ENCODE measurements at places on chromosomes 4 and X.

DNA sequence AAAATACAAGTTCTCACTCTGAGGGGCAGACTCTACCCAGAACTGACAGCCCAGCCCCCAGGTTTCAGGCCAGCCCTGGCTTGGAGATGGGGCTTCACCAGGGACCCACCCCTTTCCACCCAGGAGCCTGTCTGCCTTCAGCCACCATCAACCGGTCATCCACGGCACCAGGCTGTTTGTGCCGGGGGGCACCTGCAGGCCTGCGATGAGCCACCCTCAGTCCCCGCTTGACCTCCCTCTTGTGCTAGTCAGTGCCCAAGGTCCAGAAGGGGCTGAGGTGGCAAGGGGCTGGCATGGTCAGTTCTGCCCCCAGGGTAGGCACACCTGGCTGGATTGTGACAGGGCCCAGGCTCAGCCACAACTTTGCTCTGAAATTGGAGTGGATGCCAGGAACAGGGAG lies 82.1 kb downstream of the ADRA2C start:
- DNase-seq: no peak

- no peak for DNase-seq
Observed at GRCh38 chr4:2252530-2253091, 9.3 kb downstream of the MXD4 start.

DNA sequence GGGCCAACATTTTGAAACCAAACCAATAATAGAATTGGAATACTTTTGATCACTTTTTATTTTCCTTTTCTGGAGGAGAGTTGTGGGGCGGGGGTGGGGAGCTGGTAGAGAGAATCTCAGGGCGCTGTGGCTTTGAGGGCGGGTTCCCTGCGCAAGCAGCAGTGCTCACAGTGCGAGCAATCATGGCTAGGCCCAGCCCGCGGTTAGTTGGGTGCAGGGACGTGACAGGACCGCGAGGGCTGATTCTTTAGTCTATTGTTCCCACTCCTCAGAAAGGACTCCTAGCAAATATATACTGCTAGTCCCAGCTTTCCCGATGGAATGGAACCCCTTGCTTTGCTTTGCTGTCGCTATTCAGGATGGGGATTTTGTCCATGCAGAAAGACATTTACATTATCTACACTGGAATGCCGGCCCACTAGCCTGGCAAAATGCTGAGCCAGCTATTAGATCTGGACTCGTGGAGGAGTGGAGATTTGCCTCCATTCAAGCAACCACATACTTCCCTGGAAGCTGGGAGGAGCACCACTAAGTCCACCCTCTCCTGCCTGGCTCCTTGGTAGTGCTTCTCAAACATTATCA lies 23.9 kb upstream of the APLN start:
- no peak for DNase-seq

DNA sequence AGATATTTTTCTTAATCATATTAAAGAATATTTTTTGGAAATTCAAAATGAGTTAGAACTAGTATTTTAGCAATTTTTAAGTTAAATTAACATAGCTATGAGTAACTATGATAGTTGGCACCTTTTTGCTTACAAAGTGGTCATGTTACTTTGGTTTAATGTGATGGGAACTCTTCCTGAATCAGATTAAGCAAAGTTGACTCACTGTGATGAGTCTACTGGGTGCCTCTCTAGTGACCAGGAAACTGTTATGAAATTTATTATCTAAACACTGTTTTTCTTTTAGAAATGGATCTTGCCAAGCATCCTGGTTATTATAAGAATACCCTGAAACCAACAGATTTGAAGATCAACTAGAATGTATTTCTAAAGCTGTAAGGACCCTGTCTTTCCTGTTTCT lies 985.8 kb downstream of the TRAM1L1 start:
- no peak for DNase-seq

DNA sequence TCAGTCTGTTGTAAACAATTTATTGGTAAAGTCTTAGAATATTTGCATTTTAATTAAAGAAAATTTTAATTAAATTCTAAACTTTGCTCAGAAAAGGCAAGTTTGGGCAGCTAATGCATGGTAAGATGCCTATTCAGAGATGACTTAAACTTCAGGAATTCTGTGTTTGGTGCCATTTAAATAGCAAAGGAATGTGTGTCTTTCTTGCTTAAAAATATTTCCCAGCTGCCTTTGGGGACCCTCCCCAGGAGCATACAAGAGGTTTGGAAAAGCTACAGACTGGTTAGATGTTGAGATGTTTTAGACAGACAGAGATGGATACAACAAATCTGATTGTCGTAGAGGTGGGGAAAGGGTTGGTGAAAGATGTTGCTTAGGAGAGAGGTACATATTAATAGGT lies 36.5 kb downstream of the AFF2 start:
- no peak for DNase-seq

DNA sequence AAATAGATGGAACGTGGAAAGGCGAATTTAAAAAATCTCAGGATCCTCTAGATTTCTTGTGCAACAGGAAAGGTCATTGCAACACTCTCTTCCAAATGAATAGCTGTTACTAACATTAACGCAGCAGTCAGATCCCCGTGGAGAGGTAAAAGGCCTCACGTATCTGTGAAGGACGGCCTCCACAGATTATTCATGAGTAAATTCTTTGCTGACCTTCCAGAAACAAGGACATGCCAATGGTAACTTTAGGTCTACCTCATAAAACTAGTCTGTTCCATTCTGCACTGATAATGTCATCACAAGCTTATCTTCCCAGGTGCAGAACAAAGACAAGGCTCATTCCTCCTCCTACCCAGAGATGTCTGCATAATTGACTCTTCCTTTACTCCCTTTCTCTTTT lies 16.1 kb upstream of the REPS2 start:
- DNase-seq: no peak

DNA sequence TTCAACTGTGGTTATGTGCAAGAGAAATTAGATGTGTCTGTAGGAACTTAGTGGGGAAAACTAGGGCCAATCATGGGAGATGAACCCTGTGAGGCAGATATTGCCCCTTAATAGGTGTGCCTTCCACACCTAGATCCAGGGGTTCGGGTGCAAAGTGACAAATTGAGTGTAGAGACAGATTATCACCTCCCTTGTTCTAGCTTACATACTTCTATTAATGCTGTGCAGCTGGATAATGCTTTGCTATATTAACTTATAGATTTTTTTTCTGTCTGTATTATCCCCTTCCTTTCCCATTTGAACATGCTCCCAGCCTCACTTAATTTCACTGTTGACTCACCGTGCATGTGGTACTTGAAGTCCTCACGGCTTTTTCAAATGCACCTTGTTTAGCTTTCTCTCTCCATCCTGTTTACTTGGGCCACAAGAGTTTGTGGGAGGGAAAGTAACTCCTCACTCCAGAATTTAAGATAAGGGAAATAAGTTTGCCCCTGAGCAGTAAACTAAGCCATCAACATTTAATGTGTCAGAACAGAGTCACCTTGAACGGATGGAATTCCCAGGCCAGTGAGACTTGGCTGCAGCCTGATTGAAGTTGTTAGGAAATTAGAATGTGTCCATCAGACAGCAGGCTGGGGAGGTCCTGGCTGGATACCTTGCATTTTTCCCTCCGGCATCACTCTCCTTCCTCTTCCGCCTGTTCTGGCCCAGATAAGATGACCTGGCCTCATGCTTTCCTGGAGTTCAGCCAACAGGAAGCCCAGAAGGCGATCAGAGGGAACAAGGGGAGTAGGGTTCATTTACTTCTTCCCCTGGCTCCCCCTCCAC lies 478.4 kb downstream of the BCOR start:
- DNase-seq: no peak

- no peak for DNase-seq
Observed at GRCh38 chr4:143381189-143382118, 44.8 kb downstream of the GAB1 start.

- no peak for DNase-seq
Observed at GRCh38 chr4:112994732-112995464, 54.6 kb upstream of the ANK2 start.

- DNase-seq: no peak
Observed at GRCh38 chr4:133910165-133910564, 291.4 kb downstream of the PABPC4L start.

GRCh38 chrX:53678667-53679066 lies 7.9 kb downstream of the HUWE1 start:
- DNase-seq: no peak

GRCh38 chr4:185143601-185143969 lies 519 bp downstream of the SLC25A4 start:
- DNase-seq: no peak

DNA sequence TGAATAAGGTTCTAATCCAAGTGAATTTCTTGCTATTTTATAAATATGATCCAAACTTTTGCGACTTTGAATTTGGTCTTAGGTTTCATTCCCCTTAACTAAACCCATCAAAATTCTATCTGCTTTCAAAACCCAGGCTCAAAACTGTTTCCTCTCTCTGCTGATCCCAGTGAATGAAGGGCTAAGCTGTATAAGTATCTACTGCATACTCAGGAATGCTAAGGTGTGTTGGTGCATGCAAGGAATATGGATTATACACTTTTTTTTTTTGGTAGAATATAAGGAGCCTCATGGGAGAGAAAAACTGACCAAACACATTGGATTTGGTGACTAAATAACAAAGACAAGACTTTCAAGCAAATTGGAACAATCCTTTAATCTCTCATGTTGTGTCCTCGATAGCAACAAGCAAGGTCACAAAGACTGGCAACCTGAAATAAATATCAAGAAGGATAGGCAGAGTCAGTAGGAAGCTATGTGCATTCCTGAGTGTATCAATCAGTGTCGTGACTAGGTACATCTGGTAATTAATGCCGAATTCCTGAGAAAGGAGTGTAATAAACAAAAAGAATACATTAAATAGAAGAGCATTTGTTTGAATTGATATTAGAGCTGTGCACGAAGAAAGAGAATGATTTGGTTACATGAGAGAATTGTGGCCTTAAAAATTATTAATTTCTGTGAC lies 74.3 kb upstream of the KCTD8 start:
- no peak for DNase-seq

GRCh38 chr4:10088135-10089010 lies 28.2 kb downstream of the WDR1 start:
- DNase-seq: no peak

DNA sequence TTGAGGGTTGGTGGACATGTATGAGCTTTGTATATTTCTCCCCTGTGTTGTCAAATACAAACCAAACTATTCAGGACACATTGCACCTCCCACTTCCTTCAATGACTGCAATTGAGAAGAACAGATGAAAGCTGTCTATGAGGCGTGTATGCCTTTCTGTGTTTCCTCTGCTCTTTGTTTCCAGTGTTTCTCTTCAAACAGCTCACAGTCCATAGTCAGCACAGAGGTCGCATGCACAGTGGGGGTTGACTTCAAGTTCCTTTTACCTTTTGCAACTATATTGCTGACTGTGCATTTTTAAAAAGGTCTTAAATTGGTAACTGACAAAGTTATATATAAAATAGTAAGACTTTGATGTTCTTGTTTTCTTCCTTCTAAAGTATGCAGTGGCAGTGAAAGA lies 957.8 kb downstream of the C4orf33 start:
- no peak for DNase-seq

- no peak for DNase-seq
Observed at GRCh38 chr4:72536443-72536842, 32.6 kb downstream of the ADAMTS3 start.

GRCh38 chr4:148740701-148741100 lies 298.5 kb upstream of the NR3C2 start:
- DNase-seq: no peak

DNA sequence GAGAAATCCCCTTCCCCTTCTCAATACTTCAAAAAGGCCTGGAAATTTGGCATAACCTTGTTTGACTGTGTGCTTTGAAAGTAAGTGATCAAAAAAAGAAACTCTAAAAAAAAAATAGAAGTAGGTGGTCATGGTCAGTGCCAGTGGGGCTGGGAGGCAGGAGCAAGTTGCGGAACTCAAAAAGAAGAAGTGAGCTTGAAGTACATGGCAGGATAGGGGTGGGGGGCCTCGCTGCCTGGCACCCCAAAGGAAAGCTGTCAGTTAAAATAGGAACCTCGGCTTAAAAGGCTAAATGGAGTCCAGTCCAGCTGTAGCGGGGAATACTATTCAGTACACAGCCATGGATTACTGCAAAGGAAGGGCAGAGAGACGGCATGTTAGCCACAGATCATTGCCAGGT lies 12.2 kb upstream of the NKRF start:
- no peak for DNase-seq

- DNase-seq: no peak
Observed at GRCh38 chr4:68288393-68288740, 42.9 kb upstream of the TMPRSS11B start.

GRCh38 chr4:52106660-52107059 lies 55.6 kb downstream of the SPATA18 start:
- DNase-seq: no peak

DNA sequence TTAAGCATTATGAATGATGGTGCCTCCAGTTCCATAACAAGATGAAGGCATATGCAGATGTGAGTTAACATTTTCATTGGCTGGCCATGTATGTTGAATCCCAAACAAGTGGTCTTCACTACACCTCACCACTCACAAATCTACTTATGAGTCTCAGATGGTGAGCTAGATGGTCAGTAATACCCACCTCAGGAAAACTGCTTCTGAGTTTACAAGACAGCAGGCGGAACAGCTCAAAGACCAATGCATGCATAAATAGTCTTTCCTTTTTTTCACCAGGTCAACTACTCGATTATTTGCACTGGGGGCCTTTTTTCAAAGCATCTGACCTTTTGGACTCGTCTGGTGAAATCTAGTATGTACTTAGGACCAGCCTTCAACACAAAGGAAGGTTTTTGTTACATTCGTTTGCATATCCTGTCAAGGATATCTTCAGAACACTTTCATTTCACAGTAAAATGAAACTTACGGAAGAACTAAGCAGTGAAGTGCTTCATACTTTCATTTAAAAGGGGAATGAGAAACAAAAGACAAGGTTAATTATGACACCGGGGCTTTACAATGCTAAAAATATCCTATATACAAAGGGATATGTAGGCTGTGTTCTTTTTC lies 23.1 kb upstream of the TLR7 start:
- no peak for DNase-seq

- no peak for DNase-seq
Observed at GRCh38 chrX:12978205-12979025, 3.5 kb downstream of the TMSB4X start.

- no peak for DNase-seq
Observed at GRCh38 chr4:26907731-26908599, 47.3 kb downstream of the STIM2 start.

Data from D721Med (cell line).